ENCODE measurements at places on chromosomes 6 and 20.
A peak's percentile ranks its signal among the peaks of the same experiment; 100 is the strongest.

DNA sequence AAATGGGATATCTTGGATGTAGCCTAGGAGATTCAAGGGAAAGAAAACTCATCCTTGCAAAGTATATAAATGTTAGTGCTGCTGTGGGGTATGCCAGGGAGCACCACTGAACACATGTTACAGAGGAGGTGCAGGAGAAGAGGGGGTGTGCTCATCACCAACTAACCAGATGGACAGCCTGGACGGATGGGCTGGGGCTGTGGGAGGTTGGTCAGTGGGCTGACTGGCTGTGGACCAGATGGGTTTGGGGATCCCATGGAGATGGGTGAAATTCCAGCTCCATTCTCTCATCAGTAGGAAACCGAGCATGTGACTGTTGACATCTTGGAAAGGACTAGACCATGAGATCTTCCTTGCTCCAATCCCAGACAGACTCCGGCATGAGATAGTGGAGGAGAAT lies 201.0 kb downstream of the LRFN2 start:
- DNase-seq, result no peak

DNA sequence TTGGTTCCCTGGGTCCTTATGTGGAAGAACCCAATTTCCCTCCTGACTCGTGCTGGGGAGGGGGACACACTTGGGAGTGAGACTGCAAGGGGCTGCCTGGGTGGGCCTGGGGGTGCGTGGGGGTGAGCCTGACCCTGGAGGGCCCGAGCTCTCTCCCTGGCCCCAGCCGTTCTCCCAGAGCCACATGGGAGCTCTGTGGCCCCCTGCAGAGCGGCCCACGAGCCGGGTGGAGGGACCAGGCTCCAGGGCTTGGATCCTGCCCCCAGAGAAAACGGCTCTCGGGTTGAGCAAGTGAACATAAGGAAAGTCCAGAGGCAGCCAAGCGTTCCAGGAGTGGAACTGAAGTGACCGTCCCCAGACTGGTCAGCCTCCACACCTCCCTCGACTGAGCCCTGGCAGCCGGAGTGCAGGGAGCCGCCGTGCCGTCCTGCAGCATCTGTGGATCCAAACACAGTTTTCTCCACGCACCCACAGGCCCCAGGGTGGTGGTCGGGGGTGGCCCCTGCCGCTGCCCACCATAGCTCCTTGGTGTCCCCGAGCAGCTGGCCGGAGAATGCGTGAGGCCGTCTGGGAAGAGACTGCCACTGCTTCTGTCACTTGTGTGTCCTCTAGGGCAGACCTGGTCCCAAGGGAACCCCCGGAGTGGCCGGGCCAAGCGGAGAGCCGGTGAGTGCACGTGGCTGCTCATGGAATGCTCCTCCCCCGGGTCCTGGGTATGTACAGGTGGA lies 10.6 kb downstream of the COL9A3 start:
- no peak for DNase-seq

GRCh38 chr6:170255426-170256125 lies 35.3 kb downstream of the DLL1 start:
- no peak for DNase-seq

DNA sequence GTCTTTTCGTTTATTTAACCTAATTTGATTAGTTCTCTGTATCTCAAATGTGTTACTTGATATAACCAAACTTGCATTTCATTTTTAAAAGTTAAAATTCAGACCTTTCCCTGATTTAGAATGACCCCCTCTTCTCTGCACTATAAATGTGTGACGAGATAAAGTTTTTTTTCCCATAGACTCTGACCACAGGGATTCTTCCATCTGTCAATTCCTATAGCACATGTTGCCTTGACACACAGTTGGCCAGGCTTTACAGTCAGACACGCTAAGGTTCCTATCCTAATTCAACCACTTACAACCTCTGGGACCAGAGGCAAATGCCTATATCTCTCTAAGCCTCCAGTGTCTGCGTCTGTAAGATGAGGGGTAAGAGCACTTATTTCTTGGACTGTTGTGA lies 40.6 kb downstream of the KCNS1 start:
- DNase-seq, result no peak

DNA sequence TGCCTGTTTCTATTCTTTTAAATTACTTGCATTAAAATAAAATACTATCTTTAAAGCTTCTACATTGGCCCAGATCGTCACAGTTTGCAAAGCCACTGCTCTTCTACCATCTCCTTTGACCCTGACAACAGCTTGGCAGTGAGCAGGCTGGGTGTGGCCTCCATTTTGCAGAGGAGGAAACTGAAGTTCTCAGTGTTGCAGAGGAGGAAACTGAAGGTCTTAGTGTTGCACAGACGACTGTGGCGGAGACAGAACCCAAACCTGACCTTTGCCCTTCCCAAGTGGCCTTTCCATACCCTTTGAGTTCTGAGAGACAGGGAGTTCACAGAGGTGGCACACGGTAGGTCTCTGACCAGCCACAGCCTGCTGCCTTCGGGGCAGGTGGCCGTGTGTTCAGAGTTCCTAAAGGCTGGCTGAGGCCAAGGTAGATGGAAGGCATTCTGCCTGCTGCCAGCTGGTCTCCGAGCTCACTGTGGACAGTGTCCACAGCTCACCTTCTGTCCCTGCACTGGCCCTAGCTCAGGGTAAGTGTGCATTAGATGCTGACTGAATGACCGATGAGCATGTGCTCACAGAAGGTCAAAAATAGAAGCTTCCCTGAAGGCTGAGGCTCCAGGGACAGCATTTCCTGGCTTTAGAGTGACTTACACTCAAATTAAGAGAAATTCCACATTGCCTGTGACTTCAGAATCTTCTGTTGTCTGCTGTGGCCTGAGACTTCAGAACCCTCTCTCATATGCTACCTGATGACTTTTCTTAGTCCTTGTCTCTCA lies 113.5 kb upstream of the SLC24A3 start:
- no peak for DNase-seq

GRCh38 chr20:17530716-17531664 lies at the start of gene BFSP1:
BFSP1 (minus strand) TSS chr20:17531379; CDS start chr20:17531329, 50 bp downstream.
- peak; percentile 63 for DNase-seq

DNA sequence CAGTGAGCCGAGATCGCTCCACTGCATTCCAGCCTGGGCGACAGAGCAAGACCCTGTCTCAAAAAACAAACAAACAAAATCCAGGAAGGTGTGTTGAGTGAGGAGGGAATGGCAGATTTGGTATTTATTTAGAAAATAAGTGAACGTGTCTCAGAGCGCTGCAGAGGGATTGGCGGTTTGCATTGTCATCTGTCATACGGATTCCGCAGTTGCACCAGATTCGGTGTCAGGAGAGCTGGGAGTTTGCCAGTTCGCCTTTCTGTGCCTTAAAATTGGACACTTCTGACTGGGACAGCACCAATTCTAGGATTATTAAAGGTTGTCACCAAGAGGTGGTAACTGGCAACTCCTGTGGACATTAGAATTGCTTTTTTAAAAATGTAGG lies 912 bp downstream of the SNRNP48 start:
- DNase-seq, result peak; percentile 5

- no peak for DNase-seq
These were observed 174.8 kb upstream of the ARG1 start for GRCh38 chr6:131398176-131398575.

- DNase-seq, result no peak
These were observed 526.0 kb upstream of the SOX4 start for GRCh38 chr6:21067521-21067920.

- DNase-seq, result no peak
These were observed 52.5 kb upstream of the COL21A1 start for GRCh38 chr6:56299916-56300315.

DNA sequence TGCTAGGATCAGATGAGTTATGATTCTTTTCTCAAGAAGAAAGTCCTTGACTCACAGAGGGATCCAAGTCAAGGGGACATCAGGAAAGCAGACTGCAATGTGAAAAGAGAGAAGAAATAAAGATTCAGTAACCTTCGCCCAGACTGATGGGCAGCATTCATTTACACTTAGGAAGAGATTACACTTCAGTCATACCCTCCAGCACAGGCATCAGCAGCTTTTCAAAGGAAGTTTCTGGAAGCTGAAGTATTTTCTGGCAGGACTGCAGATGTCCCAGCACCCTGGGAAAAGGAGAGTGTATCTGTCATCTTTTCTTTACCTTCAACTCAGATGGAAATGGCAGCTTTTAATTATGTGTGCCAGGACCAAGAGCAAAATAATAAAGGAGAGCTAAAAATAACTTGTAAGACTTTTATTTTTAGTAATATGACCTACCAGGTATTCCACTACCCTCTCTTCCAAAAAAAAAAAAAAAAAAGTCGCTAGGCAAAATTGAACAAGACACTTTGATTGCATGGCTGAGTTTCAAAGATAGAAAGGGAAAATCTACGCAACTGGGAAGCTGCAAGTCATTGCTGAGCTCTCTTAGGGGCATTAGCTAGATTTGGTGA lies 712.1 kb downstream of the EPM2A start:
- DNase-seq, result no peak

DNA sequence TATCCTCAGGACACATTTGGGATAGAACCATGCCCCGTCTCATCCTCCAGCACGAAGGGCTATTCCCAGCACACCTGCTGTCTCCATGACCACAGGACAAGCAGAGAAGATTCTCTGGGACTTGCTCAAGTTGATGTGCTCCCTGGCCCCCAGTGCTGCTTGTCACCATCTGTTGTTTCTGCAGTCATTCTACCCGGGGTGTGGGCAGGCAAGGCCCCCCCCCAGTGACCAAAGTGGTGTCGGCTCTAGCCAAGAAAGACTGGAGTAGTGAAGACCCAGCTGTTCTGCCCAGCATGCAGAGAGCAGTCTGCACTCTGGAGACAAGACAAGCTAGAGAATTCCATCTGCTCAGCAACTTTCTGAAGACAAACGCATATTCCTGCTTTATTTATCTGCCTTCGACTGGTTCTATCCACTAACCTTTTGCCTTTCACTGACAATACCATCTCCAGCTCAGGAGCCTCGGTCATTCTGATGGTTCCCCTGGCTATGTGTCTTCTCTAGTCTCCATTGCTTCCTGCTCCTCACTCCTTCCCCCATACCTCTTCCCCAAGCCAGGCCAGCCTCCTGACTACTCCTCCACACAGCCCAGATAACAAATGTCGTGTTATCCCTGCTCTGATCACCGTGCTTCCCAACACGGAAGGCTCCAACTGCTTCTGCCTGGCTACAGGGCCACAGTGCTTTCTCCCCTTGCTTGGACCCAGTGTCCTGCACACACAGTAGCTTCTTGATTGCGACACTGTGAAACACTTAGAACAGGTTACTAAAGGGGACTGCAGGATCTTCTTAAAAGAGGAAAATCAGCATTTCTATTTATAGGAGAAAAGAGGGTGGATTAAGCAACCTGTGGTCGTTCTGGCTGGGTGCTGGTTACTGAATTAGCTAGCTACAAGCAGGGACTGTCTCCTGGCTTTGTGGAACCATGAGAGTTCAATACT lies 86.7 kb upstream of the EMILIN3 start:
- peak; percentile 15 for DNase-seq

DNA sequence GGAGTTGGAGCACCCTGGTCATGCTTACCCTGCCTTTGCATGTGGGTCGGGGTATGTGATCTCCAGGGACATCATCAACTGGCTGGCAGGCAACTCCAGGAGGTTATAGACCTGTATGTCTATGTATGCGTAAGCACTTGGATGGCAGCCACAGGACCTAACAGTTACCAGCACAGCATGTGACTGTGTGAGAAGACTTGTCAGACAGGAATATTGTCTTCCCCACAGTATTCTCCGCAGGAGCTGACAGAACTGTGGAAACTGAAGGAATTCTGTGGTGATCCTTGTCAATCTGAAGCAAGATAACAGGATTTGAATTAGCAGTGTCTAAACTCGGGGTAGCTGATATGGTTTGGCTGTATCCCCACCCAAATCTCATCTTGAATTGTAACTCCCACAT lies 59.2 kb downstream of the TMEM244 start:
- DNase-seq, result no peak

GRCh38 chr6:80174900-80175572 lies 68.6 kb downstream of the BCKDHB start:
- no peak for DNase-seq

DNA sequence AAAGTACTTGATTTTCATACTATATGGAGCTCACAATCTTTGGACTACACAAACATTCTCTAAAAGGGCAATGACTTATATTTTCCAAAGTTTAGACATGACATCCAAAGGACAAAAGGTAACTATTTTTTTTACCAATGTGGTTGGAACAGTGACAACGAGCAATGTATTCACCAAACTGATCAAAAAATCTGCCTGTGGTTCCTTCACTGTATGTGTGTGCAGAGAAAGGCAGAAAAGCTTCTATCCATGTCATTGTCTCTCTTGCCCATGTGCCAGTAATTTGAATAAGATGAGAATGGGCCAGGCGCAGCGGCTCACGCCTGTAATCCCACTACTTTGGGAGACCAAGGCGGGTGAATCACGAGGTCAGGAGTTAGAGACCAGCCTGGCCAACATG lies 25.5 kb downstream of the MCUR1 start:
- no peak for DNase-seq

DNA sequence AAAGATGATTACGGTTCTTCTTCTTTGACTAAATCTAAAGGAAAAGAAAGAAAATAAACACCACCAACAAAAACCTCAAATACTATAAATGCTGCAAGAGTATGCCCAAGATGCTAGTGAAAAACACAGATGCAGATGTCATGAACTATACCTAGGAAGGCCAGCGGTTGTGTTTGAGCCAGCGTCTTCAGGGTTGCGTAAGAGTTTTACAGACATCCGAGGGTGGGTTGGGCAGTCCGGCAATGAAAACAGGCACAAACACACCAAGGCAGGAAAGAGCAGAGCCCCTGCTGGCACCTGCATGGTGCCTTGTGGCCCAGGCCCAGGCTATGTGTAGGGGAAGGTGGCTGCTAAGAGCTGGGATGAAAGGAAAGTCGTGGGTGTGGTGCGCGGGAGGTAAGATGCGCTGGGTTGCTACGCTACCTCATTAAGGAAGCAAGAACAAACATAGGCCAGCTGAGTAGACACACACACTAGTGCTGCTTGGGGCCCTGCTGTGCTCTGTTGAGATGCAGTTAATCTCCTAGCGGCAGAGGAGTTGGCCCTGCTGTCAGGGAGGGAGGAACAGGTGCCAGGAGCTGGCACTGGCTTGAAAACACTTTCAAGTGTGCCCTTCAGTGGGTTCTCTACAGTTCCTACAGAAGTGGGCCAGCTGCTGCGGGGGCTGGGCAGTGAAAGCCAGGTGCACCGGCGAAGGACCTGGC lies 170.2 kb upstream of the PLN start:
- DNase-seq, result no peak

DNA sequence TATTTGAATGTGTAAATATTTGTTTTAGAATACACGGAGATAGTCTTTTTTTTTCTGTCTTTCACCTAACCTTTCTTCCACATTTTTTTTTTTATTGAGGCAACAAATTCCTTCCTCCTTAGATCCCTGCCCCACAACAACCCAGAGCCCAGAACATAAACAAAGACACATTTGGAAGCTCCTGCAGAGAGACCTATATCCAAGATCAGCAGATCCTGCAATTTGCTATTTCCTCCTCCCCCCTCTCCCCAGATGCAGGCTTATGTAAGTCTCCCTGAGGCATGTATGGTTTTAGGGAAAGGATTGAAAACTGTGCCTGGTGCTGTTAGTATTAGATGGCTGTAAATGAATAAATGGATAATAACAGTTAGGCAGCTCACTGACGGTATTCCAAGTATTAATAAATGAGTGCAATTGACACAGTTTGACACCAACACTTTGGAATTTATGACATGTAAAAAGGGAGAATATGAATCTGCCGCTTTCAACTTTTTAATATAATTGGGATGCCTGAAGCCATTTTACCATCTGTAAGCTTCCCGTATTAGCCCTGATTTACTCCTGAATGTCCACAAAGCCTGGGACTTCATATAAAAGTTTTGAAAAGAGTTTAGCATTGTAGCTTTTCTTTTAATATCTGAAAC lies 608.3 kb upstream of the CITED2 start:
- DNase-seq, result no peak

- no peak for DNase-seq
These were observed 450.3 kb downstream of the CD83 start for GRCh38 chr6:14567842-14568241.
